ENCODE measurements at places on chromosomes 2 and 18.

- no peak for DNase-seq
Measured at GRCh38 chr2:206657087-206657486, 14.8 kb downstream of the FAM237A start.

- DNase-seq: no peak
Measured at GRCh38 chr2:158662421-158662820, 132.7 kb upstream of the DAPL1 start.

GRCh38 chr2:29777161-29777560, 144.2 kb downstream of the ALK start:
- DNase-seq: no peak

DNA sequence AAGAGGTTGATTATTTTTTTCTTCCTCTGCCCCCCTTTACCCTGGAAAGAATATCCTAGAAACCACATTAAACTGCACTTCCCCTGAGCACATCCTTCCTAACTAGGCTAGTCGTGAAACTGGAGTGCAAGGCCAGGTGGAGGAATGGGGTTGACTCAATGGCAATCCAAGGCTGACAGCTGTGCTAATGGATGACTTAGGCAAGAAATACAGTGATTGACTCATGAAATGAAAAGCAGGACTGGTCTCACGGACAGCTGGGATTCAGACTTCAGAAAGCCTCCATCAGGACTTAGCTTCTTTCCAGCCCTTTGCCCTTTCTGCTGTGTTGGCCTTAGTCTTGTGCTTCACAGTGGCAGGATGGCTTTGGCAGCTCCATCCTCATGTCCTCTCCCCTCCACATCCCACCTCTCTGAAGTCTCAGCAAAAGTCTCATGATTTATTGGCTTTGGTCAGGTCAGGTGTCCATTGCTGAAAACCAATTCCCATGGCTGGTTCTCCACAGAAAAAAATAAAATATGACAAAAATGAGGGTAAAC, 33.8 kb downstream of the INSIG2 start:
- no peak for DNase-seq

DNA sequence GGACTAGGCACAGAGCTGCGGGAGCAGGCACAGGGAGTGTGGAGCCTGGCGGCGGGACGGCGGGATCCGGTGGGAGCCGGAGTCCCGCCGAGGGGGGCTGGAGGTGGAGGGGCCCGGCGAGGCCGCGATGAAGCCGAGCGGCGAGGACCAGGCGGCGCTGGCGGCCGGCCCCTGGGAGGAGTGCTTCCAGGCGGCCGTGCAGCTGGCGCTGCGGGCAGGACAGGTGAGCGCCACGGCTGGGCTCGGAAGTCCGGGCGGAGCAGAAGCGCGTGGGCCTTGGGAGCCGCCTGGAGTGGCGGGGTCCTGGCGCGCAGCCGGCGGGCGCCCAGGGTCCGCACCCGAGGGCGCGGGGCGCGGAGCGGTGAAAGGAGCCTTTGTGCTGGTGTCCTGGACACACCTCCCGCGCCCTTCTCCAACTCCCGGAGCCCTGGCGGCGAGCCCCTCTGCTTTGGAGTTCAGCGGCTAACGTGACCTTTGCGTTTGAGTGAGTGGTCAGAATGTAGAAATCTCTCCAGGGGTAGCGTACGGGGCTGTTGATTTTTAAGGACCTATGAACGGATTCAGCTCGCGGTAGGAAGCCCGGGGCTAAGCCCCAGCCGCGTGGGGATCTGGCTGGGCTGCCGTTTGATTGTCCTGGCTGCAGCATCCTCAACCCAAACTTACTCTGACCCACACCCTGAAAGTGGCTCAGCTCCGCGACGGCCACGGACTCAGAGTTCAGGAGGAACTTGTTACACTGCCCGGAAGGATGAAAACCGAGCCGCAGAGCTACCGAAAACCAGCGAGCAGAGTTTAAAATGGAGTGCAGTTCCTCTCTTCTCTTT, 448 bp downstream of the IMPA2 start:
- DNase-seq: peak; percentile 49

DNA sequence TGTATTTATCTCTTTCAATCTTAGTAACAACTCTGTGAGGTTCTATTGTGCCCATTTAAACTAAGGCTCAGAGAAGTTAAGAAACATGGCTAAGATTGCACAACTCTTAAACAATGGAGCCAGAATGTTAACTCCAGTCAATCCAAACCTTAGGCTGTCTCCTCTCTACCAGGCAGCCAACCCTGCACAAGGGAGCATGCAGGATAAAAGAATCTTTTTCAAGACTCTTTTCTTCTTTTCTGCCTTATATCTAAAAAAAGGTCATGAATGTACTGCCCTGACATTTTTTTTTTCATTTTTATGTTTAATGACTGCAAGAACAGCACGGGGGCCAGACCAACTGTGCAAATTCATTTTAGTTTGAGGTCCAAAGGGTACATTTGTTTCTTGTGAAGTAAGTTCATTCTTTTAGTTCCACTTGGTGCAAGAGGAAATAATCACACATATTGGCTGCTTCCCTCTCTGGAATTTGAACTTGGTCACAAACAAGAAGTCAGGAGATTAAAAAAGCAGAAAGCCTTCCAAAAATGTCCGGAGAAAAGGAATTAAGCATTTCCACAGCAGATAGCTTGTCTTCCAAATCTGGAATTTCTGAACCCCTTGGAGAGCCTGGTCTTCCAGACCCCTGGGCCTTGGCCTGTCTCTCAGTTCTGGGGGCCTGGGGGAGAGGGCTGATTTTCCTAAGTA, 96.0 kb upstream of the RIOK3 start:
- DNase-seq: no peak
